ENCODE measurements at places on chromosomes 2 and 18. TPM values are rescaled to one million over a fixed set of nuclear protein-coding genes. Genes with fewer than 3 reads are reported as not detected.

GRCh38 chr18:59606193-59607077, 90.8 kb downstream of the CCBE1 start:
- no peak for DNase-seq

GRCh38 chr2:223541546-223541945, 60.6 kb downstream of the SCG2 start:
- DNase-seq: no peak

- DNase-seq: no peak
Observed at GRCh38 chr2:7432436-7432835, 515.2 kb downstream of the RNF144A start.

DNA sequence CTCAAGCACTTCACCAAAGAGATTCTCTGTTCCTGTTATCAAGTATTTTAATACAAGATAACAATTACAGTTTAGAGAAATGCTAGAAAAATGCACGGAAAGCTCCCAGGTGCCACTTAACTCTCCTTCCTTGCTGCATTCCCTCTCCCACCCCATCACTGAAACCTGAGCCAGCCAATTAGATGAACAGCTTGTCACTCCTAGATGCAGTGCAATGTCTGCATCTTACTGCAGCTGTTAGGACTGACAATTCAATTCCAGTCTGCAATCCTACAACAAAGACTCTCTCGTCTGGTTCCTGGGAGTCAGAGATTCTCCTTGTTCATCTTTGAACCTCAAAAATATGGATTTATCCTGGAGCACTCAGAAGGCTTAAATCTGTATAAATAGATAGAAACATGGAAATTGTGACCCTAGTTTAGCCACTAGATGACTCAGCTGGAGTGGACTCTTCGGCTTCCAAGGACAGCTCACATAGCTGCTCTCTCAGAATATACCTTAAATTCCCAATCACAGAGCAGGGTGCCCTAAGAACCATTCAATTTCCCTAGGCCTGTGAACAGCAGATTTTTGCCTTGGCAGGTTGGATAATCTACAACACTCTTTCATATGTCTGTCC, 311.1 kb downstream of the NRXN1 start:
- DNase-seq: no peak

DNA sequence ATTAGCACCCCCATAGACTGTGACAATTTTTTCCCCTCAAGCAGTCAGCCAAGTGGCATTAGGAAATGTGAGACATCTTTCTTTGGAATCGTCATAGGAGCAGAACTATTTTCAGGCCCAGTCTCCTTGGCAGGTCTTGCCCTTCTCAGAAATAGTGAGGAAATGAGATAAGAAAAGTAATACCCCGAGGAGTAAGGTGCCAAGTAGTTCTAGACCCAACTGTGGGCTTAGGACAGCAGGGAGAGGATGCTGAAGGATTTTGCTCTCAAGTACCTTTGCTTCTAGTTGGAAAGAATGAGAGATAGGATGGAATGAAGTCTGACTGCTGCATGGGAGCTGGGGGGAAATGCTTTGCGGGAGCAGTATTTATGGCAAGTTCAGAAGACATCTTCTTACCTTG, 31.8 kb downstream of the PRKCE start:
- DNase-seq: no peak

DNA sequence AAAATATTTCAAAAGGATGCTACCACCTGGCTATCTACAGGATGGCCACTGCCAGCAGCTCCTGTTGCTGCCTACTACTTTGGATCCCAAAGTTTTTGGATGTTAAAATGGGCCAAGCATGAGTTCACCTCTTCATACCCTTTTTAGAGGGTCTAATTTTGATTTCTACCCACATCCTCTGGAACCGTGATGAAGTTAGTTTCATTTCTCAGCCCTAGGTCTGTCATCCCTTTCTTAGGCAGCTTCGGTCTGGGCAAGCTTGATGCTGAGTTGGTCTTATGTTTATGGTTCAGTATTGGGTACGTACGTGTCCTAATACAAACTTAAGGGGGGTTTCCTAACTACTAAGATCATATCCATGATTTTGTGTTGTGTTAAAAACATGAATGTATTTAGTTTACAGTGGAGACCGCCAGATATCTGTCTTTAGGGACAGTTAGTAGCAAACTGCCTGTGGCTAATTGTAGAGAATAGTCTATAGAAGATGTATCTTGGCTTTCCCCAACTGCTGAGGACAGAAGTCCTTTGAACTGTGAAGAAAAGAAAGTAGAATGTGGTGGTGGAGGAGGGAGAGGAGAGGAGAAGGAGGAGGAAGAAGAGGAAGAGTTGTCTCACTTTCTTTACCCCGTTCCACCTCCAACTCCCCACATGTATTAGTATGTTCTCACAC, 184.9 kb downstream of the UBE2E3 start:
- DNase-seq: no peak

Gene FEV
- total RNA-seq: not detected

Gene CD207
- total RNA-seq: 0.06 TPM

Gene DNAH7
- 16.3 TPM for total RNA-seq
